Stimulated activated CD8-positive, alpha-beta memory T cell treated with anti-CD3 and anti-CD28 coated beads, Interleukin-15, amount 100 ng/mL, for 48 hours (primary cell): ENCODE measurements at places on chromosomes 6 and 20.

GRCh38 chr6:46876126-46876525, 45.6 kb downstream of the ADGRF5 start:
- DNase-seq = no peak

DNA sequence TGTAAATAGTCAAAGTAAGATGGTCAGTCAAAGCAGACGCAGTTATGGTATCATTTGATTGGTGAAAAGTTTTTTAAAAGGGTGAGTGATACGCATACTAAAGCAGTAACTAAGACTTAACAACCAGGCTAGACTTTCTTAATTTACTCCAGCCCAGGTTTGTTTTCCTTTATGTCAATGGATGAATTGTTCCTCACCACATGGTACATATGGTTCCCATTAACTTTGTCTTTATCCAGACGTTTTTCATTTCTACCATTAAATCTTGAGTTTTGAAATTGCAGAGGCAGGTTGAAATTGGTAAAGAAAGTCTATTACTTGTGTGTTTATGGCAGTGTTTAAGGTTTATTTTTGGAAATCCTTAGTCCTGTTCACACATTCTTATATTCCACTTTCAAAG, 98.5 kb upstream of the SCGN start:
- DNase-seq = no peak

DNA sequence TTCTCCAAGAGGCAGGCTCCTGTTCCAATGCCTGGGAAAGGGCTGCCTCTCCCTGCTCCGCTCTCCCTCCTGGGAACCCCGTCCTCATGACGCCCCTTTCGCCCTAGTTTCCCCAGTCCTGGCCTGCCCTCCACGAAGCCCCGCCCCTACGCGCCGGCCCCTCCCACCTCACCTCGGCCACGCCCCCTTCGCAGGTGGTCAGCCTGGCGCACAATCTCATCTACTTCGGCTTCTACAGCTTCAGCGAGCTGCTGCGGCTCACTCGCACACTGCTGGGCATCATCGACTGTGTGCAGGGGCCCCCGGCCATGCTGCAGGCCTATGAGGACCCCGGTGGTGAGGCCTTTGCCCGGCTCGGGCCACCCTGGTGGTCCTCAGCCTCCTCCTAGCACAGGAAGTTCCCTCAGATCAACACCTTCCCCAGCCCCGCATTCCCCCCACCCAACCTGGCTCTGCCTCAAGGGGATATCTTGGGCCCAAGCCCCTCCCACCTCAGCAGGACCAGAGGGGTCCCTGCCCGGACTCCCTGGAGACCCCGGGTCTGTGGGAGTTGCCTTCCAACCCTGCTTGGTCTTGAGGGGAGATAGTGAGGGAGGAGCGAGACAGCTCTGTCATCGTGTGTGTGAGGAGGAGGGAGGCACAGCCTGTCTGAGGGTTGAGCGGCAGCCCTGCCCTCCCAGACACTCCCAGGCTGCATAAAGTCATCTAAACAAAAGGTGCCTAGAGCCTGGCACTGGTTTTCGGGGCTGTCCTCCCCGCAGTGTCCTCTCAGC, 40.3 kb downstream of the UQCC2 start:
- no peak for DNase-seq

DNA sequence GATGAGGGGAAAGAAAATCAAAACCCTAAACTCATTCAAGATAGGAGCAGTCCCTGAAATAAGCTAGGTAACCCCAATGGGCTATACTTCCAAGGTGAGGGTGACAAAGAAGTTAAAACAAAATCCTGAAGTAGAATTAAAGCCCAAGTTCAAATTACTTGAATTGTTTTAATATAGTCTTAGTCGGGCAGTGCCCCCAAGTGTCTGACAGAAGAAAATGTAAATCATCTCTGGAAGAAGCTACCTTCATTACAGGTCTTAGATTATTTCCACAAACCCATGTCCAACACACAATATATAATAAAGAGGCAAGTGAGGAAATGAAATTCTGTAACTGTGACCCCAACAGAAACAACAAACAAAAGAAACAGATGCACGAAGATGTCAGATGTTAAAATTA, 36.8 kb upstream of the L3MBTL3 start:
- no peak for DNase-seq
